ENCODE measurements at places on chromosomes 16 and 17.

DNA sequence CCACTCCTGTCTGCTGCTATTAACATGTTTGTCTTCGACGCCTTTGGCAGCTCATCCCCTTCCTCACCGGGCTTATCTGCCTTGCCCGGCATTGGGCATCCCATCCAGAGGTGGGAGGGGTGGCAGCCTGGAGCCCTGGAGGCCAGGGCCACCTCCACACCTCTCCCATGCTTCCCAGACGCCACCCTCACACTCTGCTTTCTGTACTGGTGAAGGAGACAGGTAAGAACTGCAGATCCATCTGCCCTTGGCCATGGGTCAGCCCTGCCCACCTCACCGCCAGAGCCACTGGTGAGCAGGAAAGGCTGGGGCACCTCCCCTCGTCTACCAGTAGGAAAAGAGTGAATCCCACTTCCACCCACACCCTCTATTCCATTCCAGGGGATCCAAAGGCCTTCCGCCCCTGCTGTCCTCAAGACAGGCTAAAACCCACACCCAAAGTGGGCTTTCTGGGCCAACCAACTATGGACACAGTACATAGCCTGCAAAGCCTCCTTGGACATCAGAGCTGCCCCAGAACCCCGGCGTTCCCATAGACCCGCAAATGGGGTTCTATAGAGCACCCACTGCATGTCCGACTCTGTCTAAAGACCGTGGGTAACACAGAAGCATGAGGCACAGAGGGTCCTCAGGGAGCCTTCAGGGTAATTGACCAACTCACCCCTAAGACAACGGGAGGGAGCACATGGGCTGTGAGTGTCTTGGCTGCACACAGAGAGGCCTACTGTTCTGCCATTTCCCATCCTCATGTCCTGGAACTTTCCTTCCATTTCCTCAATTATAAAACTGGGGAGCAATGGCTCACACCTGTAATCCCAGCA lies 23.4 kb upstream of the RBFOX3 start:
- peak; percentile 21 for DNase-seq

GRCh38 chr17:259341-259976 lies 78.0 kb upstream of the DOC2B start:
- DNase-seq: peak; percentile 85

DNA sequence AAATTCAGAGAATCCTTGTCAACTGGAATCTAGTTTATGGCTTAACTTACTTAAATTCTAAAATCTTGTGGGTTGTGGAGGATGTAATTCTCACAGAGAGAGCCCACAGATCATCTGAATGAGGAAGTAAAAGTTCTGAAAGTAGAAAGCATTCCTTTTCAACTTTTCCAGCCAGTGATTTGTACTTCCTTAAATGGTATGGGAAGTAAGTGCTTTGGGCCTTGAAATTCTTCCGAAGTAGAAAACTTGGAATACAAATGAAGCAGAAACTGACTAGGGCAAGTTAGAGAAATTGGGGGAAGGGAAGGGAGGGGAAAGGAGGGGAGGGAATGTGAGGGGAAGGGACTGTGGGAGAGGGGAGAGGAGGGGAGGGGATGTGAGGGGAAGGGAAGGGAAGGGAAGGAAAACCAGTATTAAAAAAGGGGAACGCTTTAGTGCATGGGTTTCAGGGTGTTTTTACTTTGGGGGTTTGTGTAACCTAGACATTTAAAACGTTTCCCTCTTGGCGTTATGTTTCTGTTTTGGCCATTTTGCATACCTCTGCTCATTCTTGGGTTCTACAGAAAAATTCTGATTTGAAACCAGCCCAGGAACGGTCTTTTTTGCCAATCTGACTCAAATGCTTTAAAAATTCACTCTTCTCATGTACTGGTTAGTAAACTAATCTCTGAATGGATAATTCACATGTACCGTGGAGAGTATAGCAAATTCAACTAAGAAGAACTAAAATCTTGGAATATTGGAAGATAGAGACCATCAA lies 15.5 kb upstream of the SNTB2 start:
- peak; percentile 46 for DNase-seq

- peak; percentile 67 for DNase-seq
Measured at GRCh38 chr17:38656959-38657823, 17.6 kb downstream of the EPOP start.

DNA sequence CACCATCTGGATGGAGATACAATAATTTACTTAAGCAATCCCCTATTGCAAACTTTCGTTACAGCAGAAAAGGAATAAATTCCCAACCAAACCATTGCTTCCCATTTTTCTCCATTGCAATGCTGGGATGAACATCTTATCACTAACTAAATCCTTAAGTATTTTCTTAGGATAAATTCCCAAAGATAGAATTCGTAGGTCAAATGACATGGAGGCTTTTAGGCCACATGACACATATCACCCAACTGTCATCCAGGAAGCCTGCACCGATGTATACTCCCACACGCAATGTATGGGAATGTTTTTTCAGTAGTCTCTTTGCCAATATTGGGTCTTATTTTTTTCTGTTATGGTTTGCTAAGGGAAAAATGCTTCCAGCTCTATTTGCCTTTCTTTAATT lies 1.6 kb upstream of the TLCD2 start:
- DNase-seq: no peak

GRCh38 chr17:35493040-35493439 lies 44.4 kb downstream of the SLFN12L start:
- DNase-seq: no peak

DNA sequence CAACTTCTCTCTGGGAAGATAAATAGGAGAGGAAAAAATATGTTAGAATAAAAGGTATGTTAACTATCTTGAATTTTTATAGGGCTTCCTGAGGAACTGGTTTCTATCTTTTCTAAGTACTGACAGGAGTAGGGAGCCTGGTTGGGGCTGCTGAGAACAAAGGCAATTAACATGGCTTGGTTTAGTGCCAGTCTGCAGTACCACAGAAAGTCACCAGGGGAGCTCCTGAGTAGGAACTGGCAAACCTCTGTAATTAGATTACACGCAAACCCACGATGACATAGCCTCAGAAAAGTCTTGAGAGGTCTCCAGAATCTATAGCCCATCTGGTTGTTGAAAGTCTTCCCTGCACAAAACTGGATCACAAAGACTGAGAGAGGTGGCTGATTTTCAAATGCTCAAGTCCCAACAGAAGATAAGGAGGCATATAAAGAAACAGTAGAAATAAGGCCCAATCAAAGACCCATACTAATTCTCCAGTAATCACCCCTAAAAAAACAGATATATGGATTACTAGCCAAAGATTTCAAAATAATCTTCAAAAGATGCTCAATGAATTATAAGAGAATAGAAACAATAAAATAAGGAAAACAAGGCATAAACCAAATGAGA lies 11.7 kb upstream of the CNTNAP4 start:
- DNase-seq: peak; percentile 63

- DNase-seq: no peak
Measured at GRCh38 chr16:85018529-85019236, 7.3 kb upstream of the ZDHHC7 start.

DNA sequence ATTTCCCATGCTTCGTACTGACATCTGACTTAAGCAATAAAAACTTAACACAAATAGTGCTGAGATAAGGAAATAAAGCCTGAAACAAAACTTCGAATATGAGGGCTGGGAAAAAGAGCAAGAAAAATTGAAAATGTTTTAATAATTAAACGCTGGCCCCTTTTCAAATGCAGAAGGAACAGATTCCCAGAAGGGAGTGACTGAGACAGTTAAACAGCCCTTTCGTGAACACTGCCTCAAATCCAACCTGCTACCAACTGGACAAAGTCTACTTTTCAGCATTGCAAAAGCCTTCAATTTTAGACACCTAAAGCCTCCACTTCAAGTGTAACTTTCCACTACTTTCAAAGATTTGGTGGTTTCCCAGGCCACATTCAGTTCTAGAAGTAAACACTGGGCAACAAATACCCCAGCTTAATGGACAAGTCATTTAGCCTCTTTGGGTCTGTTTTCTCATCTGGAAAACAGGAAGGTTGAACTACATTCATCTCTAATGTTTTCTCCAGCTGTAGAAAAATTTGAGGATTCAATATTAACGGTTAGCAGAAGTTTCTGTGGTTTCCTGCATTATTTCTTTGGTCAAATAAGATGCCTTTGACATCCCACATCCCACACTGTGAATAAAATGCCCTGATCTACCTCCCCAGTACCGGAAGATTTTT lies 11.8 kb downstream of the RFFL start:
- no peak for DNase-seq

GRCh38 chr17:4514206-4514605 lies 15.5 kb downstream of the SPNS2 start:
- DNase-seq: peak; percentile 77

DNA sequence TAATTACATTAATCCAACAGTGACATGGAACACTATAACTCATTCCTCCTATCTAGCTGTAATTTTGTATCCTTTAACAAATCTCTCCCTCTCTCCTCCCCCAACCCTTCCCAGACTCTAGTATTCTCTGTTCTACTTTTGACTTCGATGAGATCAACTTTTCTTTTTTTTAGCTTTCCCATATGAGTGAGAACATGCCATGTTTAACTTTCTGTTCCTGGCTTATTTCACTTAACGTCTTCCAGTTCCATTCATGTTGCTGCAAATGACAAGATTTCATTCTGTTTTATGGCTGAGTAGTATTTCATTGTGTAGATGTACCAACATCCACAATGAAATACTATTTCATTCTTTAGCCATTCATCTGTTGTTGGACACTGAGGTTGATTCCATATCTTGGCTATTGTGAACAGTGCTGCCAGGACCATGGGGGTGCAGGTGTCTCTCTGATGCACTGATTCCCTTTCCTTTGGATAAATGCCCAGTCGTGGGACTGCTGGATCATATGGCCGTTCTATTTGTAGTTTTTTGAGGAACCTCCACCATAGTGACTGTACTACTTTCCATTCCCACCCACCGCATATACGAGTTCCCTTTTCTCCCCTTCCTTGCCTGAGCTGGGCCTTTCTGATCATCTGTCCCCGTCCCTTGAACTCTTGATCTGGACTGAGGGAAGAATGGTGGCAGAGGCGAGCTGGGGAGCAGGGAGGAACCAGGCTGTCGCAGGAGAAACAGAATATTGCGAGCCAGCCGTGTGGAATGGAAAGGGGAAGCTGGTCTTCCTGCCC lies 7.7 kb upstream of the CEP295NL start:
- no peak for DNase-seq

Data from H7 (cell line).